Stimulated activated CD4-positive, alpha-beta T cell treated with anti-CD3 and anti-CD28 coated beads, Interleukin-1b, Interleukin-23, amount 100 ng/mL, for 1 hour (primary cell): ENCODE measurements at places on chromosomes 4 and X.

DNA sequence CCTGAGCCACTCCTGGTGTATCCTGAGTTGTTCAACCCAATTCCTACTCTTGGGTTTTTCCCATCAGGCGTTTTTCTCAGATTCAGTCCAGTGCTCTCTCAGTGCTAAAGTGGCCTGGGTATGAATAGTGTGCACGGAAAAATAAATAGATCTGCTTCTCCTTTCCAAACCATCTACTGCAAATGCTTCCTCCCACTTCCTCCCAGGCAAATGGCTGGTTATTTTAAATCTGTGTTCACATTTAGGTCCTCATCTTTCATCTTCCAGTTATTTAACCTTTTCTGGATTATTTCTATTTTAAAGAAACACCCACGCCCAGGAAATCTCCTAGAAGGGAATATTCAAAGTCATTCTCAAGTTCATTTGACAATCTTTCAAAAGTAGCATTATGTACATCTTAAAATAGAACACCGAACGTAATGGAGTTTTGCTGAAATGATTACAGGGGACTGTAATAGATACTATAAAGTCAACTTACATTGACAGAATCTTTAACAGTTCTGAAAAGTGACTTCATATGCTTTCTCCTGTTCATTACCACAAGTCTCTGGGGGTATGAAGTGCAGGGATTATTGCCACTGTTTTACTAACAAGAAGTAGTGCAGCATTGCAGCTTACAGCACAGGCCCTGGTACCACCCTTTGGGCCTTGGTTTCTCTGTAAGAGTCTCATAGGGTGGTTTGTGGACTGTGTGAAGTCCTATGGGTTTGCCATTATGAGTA lies 66.3 kb downstream of the MED28 start:
- no peak for DNase-seq

DNA sequence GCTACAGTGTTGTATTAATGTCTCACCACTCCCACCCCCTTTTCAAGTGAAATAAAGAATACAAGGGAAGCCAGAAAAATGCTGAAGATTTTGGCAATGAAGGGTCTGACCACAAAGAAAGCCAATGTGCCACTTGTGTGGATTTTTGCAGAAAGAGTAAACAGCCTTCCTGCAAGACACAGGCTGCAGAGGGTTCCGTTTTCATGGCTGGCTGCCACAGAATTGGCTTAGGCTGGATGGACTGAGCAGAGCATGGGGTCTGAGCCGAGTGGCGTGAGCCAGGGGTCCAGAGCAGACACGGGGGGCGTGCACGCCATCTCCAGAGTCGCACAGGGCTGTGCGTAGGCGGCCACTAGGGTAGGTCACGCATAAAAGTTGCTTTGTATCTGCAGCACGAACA lies 69.2 kb downstream of the MTNR1A start:
- DNase-seq, result no peak

DNA sequence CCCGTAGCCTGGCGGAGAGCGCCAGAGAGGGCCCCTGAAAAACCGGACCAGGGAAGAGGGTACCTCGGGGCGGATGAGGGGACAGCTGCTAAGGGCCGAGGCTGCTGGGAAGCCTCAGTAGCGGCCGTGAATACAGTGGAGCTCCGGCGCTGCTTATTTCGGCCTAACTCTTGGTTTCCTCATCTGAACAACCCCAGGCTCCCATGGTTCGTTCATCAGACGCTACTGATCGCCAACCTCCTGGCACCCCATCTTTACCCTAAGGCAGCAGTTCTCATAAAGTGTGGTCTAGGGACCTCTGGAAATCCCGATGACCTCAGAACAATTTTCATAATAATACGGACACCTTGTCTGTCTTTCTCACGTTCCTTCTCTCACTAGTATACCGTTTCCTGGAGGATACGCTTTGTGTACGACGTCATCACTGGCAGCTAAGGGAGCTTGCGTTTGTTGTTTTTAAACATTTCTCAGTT lies 645 bp upstream of the RAB28 start:
- no peak for DNase-seq

DNA sequence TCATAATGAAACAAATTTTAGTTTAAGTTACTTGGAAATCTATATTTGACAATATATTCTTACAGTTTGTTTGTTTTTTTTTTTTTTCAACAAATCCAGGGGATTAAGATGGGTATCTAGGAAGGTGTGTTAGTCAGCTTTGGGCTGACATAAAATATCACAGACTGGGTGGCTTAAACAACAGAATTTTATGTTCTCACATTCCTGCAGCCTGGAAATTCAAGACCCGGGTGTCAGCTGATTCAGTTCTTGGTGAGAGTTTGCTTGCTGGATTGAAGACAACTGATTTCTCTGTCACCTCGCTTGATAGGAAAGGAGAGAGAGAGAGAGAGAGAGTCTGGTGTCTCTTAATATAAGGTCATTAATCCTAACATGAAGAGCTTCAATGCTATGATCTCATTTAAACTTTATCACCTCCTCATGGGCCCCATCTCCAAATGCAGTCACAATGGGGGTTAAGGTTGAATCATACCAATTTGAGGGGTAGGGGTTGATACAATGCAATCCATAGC lies 465.2 kb downstream of the CENPC start:
- no peak for DNase-seq

- DNase-seq, result no peak
Measured at GRCh38 chr4:48596336-48596735, 106.3 kb downstream of the ZAR1 start.

DNA sequence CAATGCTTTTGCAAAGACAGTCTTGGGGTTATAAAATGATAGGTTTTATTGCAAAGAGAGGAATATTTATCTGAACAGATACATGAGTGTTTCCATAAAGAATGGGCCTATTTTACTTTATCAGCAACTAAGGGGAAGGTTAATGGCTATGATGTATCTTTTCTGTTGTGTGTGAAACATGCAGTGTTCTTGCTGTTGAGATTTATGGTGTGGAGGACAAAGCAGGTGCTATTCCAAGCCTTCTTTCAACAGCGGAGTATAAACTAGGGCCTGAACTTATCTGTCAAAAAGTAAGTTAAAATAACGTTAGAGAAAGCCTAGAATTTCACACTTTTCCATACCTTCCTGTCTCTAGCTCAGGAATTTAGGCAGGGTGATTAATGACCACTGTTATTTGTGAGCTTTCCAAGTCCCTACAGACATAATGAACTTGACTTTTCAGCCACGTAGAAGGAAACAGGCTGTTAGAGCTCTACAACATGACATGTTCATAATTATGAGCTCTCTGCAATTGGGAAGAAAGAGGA lies 411.4 kb downstream of the IL1RAPL1 start:
- no peak for DNase-seq

GRCh38 chr4:101355767-101356702 lies 8.7 kb upstream of the PPP3CA start:
- DNase-seq, result no peak

- DNase-seq, result no peak
Measured at GRCh38 chr4:25401066-25401465, 24.0 kb downstream of the ANAPC4 start.

GRCh38 chrX:1749499-1749898 lies 134.6 kb downstream of the ASMT start:
- no peak for DNase-seq

DNA sequence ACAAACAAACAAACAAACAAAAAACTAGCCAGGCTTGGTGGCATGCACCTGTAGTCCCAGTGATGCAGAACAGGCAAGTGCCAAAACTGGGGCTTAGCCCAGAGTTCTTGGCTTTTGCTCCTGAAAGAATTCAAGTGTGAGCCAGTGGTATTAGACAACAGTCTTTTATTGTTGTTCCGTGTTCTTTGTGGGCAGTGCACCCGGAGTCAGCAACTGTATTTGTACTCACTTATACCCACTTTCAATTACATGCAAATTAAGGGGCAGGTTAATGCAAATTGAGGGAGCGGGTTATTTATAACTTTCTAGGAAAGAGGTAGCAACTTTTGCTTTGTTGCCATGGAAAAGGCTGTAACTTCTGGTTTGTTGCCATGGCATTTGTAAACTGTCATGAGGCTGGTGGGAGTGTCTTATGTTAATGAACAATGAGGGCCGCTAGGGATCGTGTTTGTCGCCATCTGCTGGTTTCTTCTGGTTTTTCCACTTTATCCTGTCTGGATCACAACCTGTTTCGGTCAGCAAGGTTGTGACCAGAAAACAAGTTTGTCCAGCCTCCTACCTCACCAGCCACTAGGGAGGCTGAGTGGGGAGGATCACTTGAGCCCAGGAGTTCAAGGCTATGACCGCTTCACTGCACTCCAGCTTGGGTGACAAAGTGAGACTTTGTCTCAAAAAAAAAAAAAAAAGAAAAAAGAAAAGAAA lies 88.8 kb upstream of the ESX1 start:
- DNase-seq, result no peak

DNA sequence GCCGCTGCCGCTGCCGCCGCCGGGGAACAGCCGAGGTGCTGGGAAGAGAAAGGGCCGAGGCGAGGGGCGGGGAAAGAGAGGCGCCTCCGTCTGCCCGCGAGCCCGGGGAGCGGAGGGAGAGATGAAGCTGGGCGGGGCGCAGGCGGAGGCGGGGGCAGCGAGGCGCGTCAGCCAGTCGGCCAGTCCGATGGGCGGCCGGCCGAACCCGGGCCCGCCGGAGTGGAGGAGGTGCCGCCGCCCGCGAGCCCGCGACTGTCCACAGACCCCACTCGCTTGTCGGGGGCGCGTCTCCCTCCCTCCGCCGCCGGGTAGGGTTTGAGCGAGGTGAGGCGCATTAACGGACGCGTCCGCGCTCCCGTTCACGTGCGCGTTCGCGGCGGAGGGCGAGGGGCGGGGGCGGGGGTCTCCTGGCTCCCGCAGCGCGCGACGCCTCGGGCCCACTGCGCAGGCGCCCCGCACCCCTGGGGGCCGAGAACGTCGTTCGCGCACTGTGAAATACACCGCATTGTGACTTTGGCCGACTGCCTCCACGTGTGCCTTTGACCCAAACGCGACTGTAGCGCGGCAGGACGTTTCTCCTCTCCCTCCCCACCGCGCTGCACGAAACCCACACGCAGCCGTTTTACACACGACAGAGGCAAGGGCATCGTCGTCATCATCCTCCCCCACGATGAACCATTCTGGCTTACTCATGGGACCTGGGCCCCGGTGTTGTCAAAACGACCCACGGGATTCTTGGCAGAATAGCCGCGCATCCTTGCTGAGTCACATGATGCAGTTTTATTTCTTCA lies at the start of gene NUDT11:
NUDT11 (minus strand) TSS at position 92 of the 791 bp plus-strand sequence. CDS start 148 bp downstream, outside the sequence.
- no peak for DNase-seq

DNA sequence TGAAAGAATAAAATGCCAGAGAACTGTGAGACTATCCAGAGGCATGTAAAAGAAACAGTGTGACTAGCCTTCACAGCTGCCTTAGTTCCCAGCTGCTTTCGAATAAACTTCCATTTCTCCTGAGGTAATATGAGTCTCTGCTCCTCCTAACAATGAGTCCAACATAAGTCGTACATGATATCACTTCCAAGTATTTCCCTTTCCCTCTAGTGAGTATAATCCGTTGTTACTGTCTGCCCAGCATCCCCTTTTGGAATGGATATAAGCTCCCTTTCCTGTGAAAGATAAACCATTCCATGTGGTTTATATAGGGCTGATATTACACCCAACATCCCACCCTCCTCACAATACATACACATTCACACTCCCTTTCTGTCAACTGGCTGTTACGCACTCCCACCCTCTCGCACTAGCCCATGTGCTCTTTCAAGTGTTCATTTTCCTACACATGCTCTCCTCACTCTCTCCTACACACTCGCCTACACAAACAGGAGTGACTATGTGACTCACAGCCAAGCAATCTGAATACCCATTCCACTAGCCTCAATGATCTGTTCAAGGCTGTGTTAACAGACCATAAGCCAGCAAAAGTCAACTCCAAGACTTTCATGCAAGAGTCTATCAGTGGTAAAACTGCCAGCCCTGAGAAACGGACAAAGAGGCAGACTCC lies 5.0 kb downstream of the NAF1 start:
- no peak for DNase-seq

GRCh38 chr4:81651243-81651899 lies 179.7 kb upstream of the RASGEF1B start:
- no peak for DNase-seq

GRCh38 chrX:8861908-8862307 lies 60.7 kb upstream of the FAM9A start:
- no peak for DNase-seq

DNA sequence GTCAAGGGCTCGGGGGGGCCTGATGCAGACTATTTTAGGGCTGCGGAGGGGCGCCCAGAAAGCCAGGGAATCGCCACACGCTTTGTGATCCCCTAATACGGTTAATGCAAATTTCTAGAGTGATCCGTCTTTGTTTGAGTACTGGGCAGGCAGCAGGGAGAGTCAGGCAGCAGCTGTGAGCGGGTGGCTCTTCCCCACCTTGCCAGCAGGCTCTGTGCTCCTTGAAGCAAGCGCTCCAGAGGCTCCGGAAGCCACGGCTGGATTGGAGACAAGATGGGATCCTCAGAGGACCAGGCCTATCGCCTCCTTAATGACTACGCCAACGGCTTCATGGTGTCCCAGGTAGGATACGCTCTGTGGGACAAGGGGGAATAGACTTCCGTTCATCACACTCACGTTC lies at the start of gene ASMT:
ASMT (plus strand) TSS at position 133 of the 400 bp plus-strand sequence; CDS start at position 274, 141 bp downstream.
- no peak for DNase-seq

- DNase-seq, result no peak
Measured at GRCh38 chr4:1714303-1715001, 2.3 kb upstream of the SLBP start.

DNA sequence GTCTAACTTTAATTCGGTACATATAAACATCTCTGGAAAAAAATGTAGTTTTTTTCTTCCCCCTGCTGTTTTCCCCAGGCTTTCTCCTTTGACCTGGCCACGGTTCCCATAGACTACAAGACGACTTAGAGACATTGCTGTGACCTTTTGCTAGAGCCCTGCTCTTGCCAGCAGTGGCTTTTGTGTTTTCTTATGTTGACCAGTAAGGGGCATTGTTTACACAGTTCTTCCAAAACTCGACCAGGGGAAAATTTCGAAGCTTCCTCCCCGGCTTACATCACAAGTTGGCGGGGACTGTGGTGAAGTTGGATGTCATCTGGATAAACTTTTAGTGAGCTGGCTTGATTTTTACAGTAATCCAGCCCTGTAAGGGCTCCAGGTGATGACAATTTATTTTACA lies 9.3 kb downstream of the CCDC160 start:
- no peak for DNase-seq

- DNase-seq, result no peak
Measured at GRCh38 chr4:84639145-84639544, 56.2 kb downstream of the CDS1 start.

GRCh38 chrX:38805432-38806389 lies 4.5 kb downstream of the MID1IP1 start:
- DNase-seq, result no peak

DNA sequence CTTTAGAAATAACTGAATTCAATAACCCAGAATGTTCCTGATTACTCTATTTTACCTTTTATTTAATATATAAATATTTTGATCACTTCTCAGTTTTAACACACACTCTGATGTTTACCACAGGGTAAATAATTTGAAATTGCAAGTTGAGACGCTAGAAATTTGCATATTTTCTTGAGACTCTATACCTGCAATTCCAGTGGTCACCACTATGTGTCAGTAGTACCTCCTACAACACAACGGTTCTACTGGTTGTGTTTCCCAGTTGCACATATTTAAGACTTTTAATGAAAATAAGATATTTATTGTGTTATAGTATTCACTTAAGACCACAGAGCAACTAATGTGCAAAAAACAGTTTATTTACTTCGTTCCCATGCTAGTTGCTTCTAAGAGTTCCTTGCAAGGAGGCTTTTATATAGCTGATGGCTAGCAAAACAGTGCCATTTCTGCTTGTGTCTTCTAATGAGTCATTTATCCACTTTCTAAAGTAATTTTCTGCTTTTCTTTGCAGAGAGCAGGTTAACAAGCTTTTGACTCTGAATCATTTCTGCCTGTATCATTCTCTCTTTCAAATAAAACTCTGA lies 98.9 kb upstream of the PDLIM3 start:
- no peak for DNase-seq
